ENCODE measurements at places on chromosomes 6 and 20.

GRCh38 chr6:125655511-125655910 is 93.9 kb upstream of the HEY2 start:
- no peak for DNase-seq

DNA sequence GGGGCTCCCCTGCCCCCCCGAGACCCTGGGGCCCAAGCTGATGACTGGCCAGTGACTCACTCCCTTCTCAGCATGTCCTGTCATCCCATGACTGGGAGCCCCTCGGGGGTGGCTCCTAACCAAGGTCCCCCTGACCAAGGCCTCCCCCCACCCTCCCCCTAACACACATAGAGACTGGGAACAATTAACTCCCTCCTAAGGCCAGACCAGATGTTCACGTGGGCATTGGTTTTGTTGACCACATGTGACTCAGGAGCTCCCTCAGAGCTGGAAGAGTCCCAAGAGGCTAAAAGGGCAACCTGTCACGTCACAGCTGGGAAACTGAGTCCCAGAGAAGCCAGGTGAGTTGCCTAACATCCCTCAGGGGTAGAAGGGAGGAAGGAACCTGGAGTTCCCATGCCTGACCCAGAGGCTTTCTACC is 10.6 kb upstream of the CCN5 start:
- DNase-seq: no peak

DNA sequence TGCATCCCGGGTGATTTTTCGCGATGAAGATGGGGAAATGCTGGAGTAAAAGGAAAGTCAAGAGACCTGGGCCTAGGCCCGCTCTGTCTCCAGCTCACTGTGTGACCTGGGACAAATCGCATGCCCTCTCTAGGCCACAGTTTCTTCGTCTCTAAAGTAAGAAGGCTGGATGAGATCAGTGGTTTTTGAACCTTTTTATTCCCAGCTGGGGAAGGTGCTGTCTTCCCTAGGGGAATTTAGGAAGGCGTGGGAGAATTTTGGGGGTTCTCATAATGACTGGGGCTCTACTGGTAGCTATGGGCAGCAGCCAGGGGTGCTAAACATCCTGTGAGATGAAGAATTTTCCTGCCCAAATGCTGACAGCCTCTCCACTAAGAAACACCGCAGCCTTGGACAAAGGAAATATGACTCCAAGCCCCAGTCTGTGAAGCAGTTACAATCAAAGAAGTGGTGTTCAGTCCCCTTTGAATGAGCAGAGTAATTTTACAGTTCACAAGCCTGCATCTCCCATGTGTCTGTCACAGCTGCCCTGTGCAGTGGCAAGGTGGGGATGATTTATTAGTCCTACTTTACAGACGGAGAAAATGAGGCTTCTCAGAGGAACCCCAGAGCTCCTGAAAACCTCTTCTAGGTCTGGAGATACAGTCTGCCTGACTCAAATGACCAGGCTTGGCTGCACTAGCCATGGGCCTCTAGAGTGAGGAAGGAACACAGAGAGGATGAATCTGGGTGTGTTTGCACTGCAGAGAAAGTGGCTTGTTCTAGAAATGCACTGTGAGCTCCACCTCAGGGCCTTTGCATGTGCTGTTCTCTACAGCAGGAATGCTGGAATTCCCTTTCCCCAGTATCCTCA is 57.2 kb downstream of the RAB44 start:
- DNase-seq: no peak

- DNase-seq: no peak
These were observed 62.7 kb upstream of the TRAF3IP2 start for GRCh38 chr6:111668410-111668809.

DNA sequence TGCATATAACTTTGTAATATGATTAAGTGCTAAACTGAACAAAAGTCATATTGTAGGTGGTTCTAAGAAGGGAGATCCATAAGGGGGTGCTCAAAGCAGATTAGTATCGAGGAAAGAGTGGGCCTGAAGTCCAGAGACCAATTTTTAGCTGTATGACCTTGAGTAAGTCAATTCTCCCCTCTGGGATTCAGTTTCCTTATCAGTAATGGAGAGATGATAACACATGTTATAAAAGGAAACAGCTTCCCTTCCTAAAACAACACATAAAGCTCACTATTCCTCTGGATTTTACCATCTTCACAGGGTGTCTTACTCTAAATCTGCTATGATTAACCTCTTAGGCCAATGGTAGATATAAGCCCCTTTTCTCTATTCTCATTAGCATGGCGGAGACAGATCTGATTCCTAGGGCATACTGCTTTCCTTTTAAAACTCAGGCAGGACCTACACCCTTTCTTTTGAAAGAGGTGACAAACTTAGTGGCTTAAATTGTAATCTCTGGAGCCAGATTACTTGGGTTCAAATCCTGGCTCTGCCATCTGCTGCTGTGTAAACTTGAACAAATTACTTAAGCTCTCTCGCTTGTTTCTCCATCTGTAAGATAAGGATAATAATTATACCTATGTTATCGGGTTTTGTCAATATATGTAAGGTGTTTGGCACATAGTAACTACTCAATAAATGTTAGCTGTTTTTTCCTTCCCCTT is 39.5 kb downstream of the ACSS2 start:
- DNase-seq: no peak

DNA sequence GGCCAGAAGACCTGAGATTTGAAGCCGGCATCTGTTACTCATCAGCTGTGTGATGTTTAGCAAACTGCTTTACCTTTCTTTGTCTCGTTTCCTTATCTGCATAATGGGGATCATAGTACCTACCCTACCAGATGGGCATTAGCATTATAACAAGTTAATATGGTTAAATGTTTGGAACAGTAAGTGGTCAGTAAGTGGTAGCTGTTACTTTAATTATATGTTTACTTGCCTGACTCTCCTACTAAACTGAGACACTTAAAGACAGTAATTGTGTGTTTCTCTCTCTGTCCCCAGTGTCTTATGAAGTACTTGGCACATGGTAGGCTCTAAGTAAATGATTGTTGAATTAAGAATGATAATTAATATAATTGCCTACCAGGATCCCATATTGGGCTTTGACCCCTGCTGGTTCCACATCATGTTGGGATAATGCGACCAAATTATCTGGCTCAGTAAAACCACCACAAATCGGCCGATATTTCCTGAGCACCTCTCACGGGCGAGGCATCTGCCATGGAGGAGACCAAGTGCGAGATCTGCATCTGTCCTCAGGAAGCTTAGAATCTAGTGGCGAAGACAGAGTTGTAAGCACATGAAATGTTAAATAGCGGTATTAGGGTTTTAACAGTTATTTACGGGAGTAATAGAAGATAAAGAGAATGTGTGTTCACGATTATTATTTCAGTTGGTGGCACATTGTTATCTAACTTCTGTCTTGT is 31.4 kb downstream of the PTK7 start:
- no peak for DNase-seq
